LHCN-M2 (cell line): ENCODE measurements at places on chromosomes 7 and 10. TPM values are rescaled to one million over a fixed set of nuclear protein-coding genes. Genes with fewer than 3 reads are reported as not detected.

The SFXN3 gene
- 91.6 and 101 TPM in 2 replicates for total RNA-seq

The IGF2BP3 gene
- 60.3 and 63.3 TPM in 2 replicates for total RNA-seq

The MMP21 gene
- total RNA-seq, result not detected in 2 replicates

The ECHDC3 gene
- 3.2 and 6.5 TPM in 2 replicates for total RNA-seq

- no peak for DNase-seq
Measured at GRCh38 chr10:106795619-106796018, 368.9 kb downstream of the SORCS1 start.
